ENCODE measurements at places on chromosomes 6 and 20.
A peak's percentile ranks its signal among the peaks of the same experiment; 100 is the strongest.

GRCh38 chr20:32737371-32738223, 5.7 kb downstream of the COMMD7 start:
- DNase-seq: no peak

DNA sequence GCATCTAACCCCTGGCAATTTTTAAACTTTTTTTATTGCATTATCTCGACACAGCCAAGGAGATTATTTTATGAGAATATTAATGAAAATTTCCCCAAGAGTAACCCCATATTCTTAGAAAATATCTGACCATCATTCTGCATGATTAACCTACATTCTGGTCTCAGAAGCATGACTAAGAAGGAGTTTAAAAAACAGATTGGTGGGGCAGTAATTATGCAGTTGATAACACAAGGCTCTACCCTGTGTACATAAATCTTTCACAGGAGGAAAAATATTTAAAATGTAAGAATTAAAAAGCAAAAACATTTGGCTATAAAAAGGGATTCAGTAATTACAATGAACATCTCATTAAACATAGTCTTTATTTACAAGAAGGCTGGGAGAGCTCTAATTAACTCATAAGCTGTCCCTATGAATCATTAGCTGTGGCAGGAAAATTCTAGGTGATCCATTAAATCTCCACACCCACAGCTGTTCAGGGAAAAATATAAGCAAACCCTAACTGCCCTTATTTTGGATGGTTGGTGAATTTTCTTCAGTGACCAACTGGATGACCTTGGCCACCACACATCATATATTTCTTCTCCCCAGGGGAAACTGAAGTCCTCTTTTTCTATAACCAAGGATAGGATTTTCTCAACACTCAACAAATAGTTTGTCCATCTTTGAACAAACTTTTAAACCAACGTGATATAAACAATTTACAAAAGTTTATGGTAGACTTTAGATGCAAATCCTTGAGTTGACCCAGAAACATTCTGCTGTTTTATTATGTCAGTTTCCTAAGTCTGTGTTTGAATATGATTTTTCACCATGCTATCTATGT, 59.5 kb downstream of the PDE7B start:
- DNase-seq: no peak

DNA sequence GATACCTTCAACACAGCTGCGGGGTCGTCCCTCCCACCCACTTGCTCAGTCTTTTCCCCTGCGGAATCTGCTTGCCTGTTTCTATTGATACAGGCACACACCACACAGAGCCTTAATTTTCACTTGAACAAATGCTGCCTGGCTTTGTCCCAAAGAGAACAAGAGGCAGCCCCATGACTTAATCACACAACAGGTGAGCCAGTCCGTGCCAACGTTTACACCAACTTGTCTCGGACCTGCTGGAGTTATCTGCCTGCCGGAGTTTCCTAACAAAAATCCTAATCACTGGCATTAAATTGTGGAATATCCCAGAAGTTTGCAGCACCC, 186.8 kb upstream of the RREB1 start:
- DNase-seq: no peak

DNA sequence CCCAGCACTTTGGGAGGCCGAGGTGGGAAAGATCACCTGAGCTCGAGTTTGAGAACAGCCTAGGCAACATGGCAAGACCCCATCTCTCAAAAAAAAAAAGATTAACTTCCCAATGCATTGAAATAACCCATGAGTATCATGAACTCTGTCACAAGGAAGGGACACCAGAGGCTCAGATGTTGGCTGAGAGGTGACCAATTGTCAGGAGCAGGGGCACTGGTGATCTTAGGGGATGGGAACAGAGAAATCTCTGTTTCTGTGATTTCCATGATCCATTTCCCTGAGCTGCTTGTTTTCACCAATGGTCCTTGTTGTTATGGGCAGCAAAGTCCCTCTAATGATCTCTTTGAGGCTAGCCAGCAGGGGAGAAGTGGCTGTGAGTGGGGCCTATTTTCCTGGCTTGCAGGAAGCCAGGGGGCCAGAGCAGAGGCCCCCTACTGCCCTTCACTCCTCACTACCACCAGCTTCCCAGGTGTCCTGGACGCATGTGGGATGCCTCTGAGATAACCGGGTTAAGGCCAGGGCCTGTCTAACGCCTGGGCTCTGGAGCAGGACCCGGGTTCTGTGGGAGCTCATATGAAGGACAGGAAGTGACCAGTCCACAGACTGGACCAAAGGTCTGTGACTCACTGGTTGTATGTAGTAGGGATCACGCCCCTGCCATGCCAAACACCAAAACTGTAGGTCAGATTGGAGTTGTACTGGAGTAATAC, 54.4 kb downstream of the PCNA start:
- DNase-seq: no peak

- no peak for DNase-seq
Measured at GRCh38 chr20:6599876-6600735, 167.4 kb upstream of the BMP2 start.

GRCh38 chr20:59559863-59560262, 44.5 kb upstream of the PHACTR3 start:
- no peak for DNase-seq

GRCh38 chr6:111522393-111523020, 39.5 kb upstream of the REV3L start:
- no peak for DNase-seq

- DNase-seq: peak; percentile 71
Measured at GRCh38 chr6:21588481-21589351, 4.8 kb upstream of the SOX4 start.

DNA sequence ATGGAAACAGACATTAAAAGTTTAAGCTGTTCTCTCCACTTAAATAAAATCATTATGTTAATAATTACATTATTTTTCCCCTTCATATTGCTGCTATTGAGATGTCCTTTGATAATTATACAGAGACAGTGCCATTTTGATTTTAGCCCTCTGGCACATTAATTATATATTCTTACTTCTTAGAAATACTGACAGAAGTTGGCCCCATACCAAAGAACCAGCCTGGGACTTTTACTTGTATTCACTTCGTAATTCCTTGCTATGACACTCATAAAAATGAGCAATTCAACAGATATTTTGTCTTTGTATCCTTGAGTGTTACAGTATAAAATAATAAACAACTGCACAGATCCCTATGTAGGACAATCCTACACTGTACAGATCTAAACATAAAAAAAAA, 743.7 kb downstream of the TBC1D32 start:
- no peak for DNase-seq

DNA sequence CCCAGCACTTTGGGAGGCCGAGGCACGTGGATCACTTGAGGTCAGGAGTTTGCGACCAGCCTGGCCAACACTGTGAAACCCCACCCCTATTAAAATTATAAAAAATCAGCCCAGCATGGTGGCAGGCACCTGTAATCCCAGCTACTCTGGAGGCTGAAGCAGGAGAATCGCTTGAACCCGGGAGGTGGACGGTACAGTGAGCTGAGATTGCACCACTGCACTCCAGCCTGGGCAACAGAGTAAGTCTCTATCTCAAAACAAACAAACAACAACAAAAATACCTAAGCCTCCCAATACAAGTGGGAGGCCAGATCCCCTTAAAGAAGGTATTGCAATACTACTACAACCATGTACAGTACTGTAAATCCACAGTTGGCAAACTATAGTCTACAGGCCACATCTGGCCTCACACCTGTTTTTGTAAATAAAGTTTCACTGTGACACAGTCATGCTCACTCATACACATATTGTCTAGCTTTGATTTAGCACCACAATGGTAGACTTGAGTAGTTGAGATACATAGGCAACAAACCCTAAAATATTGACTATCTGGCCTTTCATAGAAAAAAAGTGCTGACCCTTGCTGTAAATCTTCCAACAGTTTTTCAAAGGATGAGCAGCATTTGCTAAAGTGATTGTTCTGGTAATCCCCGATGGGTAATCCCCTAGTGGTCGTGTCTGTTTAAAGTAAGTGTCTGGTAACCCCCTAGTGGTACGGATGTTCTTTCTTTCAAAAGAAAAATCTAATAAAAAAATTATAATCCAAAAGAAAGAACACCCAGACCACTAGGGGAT, 202.0 kb downstream of the RNGTT start:
- no peak for DNase-seq

- no peak for DNase-seq
Measured at GRCh38 chr6:105380634-105381033, 22.2 kb downstream of the PREP start.

GRCh38 chr20:17896193-17896723, 72.3 kb downstream of the SNX5 start:
- no peak for DNase-seq

- no peak for DNase-seq
Measured at GRCh38 chr6:71698702-71699101, 187.6 kb upstream of the RIMS1 start.

GRCh38 chr20:59723108-59723500, 118.8 kb downstream of the PHACTR3 start:
- no peak for DNase-seq

GRCh38 chr6:39614393-39614950, 110.7 kb downstream of the KIF6 start:
- DNase-seq: no peak

DNA sequence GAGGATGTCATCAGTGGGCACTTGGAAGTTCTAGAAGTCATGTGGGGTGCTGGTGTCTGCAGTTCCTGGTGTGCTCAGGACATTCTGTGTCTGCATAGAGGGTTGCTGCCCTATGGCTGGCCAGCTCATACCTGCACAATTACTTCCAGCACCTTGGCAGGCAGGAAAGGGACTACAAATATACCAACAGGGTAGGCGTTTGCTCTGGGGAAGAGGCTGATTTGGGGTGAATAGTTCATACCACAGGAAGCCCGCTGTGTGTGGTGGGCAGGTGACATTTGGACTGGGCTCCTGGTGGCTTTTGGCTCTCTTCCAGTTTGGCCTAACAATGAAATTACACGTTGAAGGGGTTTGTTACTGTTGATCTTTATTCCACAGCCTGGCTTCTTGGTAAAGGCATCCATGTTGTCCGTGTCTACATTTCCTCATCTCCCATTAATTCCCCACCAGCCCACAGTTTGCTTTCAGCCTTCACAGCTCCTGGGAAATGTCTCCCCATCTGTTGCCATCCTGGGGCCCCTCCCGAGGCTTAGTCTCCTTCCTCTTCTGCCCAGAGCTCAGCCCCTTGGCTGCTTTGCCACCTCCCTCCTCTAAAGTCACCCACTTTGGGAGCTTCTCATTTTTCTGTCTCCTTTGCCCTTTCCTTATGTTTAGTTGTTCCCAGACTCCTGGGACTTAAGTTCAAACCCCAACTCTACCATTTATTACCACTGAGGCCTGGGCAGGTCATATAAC, 88.1 kb downstream of the RSPH3 start:
- no peak for DNase-seq

- DNase-seq: no peak
Measured at GRCh38 chr6:67666177-67666964, 968.7 kb upstream of the ADGRB3 start.

DNA sequence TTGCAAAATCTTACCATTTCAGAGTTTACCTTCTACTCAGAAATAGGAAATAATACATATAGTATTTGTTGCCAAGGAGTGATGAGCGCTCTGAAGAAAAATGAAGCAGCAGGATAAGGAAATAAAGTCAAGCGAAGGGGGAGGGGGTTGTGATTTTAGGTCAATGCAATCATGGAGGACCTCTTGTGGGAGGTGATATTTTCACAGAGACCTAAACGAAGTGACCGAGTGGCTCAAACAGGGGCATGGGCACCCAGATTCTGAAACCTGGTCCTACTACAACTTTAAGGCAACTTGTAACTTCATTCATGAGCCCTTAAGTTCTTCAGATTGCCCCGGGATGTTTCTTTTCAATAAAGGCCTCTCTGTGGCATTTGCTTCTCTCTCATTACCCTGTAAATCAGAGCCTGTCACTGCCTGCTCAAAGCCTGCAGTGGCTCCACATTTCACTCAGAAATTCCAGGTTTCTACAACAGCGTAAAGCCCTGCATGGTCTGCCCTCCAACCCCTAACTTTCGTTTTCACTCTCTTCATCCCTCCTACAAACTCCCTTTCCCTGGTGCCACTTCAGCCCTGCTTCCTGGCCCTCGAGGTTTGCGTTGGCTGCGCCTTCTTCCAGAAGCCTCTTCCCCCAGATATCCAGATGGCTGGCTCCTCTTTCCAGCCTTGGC, 162.7 kb downstream of the TBC1D7 start:
- DNase-seq: no peak

GRCh38 chr6:138991206-138991605, 3.2 kb upstream of the REPS1 start:
- no peak for DNase-seq

DNA sequence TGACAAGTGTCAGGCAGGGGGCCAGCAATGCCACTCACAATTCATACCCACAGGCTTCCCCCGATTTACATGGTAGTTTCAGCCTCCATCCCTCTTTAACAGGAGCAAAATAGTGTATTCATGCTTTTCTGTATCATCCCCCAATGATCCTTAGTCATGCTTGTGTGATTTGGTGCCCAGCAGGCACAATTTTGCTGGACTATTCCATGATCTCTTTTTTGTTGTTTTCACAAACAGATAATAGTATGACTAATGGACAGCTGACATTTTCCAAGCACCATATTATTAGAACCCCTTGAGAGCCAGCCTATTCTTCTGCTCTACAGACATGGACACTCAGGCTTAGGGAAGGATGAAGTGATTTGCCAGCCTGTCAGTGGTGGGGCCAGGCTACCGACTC, 128.2 kb upstream of the RIPOR2 start:
- DNase-seq: no peak

DNA sequence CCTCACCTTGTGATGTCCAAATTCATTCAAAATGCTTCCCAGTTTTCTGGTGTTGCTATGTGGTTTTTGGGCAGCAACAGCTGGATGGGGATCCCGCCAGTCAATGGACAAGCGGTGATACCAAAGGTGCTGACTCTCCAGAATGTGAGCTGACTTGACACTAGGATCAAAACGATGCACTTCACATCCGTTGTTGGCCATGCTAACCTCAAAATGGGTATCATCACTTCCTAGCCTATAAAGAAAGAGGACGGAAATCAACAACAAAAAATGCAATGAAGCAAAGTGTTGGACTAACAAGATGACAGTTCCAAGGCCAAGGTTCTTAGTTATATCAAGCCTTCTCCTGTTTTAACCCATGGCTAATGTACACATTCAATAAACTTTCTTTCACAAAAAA, 59.2 kb downstream of the METTL24 start:
- no peak for DNase-seq

GRCh38 chr6:149978610-149979009, 14.9 kb downstream of the ULBP1 start:
- no peak for DNase-seq

- peak; percentile 86 for DNase-seq
Measured at GRCh38 chr20:10171864-10172751, 46.5 kb upstream of the SNAP25 start.

- no peak for DNase-seq
Measured at GRCh38 chr20:23298926-23299672, 51.5 kb upstream of the NXT1 start.

DNA sequence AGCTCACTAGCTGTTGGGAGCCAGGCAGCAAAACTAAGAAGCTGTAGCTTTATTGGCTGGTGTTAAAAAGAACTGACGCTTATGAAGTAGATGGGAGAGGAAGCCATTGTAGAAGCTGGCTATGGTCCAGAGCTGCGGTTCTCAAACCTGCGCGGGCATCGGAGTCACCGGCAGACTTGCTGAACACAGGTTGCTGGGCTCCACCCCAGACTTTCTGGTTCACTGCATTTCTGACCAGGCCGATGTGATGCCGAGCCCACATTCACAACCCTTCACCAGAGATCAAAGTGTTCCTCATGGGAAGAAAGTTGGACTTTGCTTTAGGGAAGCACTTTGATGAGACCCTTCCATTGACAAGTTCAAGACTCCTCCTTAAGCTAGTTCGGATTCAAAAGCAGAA, 231.6 kb downstream of the QKI start:
- no peak for DNase-seq

Data from SHP77 treated with DMSO at 0.1 percent for 48 hours (cell line).